T-cell (primary cell): ENCODE measurements at places on chromosomes 13 and 19.

GRCh38 chr19:2478278-2478755 is 2.4 kb downstream of the GADD45B start:
- peak; percentile 66 for DNase-seq

GRCh38 chr13:93655154-93655553 is 428.5 kb downstream of the GPC6 start:
- DNase-seq = no peak

- no peak for DNase-seq
Observed at GRCh38 chr19:16384688-16385087, 60.1 kb downstream of the KLF2 start.

DNA sequence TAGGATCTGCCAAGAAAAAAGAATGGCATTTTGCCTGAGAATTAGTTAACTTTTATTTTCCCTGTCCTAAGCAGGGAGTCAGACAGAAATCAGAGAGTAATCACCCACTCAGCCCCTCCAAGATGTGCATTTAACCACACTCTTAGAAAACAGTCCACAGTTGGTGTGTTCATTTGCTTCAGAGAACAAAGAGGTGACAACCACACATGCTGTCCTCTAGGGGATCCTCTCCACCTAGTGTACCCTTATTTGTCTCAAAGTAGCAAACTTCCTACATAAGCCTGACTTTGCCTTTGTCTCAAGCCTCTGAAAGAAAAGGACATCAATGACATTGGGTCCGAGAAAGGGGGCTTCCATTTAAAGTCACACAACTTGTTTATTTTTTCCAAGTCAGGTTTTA is 107.0 kb upstream of the RFC3 start:
- no peak for DNase-seq

- no peak for DNase-seq
Observed at GRCh38 chr13:42788601-42789000, 7.2 kb downstream of the FAM216B start.

GRCh38 chr19:11179716-11180297 is 17.5 kb downstream of the KANK2 start:
- DNase-seq = no peak

GRCh38 chr19:46901701-46902401 is 41.1 kb downstream of the ARHGAP35 start:
- DNase-seq = no peak

GRCh38 chr13:85650613-85651012 is 148.6 kb downstream of the SLITRK6 start:
- no peak for DNase-seq

DNA sequence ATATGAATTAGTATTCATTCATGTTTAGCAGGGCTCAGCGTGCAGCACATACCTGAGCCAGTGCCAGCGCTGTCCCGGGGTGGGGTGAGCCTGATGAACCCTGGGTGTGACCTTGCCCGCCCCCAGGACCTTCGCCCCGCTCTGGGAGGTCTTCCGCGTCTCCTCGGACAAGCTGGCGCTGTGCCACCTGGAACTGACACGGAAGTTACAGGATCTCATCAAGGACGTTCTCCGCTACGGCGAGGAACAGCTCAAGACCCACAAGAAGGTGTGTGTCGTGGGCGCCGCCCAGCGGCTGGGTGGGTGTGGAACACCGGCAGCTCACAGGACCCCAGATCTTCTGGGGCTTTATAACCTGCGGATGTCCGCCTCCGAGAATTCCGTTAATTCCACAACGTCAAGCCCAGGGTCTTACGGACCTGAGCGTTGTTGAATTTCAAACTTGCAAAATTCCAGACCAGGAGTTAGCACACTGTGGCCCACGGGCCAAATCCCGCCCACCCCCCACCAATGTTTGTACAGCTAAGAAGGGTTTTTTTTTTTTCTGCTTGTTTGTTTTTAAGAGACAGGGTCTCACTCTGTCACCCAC is 15.4 kb downstream of the FCHO1 start:
- DNase-seq = no peak

DNA sequence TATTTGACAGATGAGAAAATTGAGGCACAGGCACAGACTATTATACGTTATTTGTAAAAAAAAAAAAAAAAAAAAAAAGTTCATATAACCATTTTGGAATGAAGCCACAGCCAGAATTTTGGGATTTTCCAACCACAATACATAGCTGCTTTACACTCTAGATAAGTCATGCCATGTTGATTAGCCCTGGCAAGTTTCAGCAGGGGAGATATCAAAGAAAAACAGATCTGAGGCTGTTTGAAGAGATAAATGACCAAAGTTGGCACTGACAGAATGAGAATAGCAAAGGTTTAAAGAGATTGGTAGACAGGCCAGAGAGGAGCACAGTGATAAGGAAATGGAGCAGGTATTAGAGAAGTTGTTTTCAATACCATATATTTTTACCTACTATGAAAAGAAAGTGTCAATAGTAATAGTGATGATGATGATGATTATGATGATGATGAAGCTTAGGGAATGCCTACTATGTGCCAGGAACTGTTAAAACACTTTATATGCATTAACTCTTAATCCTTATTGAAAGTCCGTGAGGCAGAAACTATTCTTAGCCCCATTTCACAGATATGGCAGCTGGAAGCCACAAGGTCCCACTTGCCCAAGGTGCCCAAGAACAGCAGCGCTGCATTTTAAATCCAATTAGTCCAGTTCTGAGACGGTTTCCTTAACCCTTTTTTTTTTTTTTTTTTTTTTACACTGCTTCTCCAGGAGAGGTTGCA is 105.5 kb downstream of the MBNL2 start:
- DNase-seq = no peak

DNA sequence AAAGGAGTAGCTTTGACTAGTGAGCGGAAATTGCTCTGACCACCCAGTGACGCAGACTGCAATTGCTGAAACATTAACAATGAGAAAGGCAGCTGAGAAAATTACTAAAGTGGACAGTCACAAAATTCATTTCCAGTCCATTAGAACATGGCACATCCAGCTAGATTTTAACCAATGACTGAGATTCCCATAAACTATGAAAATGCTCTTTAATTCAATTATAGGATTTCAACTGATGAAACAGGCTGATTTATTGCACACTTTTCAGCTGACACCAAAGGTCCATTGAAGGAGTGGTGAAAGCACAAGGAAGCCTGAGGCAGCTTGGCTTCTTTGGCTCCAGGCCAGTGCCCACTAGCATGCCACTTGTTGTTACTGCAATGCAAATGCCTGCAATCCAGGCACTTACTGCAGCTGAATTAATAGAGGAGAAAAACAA is 933.4 kb downstream of the SLITRK6 start:
- DNase-seq = no peak

DNA sequence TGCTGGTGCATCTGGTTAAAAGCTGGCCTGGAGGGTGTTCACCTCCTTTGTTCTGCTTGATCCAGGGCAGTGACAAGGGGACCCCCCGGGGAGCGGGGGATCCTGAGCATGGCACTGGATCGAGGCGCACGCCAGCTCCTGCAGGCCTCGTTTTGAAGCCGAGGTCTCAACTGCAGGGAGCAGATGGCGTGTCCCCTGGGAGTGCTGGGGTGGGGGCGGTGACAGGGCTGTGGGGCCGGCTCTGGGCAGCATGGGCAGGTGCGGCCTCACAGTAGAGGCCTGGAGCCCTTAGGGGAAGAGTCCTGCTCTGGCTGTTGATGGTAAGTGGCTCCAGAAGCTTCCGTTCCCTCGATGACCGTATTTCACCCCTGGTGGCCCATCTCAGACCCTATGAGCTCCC is 51.8 kb downstream of the CRTC1 start:
- DNase-seq = no peak

GRCh38 chr13:44050450-44051063 is 170.9 kb downstream of the LACC1 start:
- no peak for DNase-seq

DNA sequence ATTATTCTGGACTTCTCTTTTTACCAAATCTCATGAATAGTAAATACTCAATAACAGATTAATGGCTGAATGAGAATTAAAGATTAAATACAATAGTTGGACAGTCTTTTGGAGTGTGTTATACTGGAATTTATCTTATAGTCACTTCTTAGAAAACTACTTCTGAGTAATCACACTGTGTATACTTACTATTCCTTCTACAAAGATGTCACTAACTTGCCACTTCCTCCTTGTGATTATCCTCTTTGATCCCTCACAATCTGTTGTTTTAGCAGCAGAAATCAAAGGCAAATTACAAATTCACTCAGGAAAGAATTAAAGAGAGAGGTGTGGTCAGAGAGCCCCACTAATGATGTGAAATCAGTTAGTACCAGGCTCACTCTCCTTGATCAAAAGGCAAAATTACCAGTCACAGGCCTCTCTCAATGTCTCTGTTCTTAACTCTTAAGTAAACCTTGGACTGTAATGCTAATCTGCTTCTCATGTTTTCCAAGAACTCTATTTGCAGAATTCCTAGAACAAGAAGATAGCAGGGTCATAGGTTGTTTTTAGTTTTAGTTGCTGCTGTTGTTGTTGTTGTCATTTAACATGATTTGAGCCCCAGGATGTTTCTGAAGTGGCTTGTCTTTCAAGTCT is 37.3 kb upstream of the FNDC3A start:
- no peak for DNase-seq

DNA sequence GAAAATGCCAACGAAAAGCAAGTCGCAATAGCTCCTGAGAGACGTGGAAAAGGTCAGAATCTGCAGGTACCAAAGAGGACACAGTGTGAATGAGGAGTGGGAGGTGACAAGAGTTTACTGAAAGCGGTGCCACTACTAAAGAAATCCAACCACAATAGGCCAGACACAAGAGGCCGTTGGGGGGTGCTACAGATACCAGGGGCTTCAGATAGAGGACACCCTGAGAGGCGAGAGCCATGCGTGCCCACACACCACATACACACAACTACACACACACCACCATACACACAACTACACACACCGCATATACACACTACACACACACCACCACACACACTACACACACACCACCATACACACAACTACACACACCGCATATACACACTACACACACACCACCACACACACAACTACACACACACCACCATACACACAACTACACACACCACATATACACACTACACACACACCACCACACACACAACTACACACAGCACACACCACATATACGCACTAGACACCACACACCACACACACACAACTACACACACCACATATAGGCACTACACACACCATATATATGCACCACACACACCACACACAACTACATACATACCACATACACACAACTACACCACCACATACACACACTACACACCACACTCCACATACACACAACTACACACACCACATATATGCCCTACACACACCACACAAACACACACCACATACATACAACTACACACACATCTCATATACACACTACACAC is 28.5 kb downstream of the CRYL1 start:
- DNase-seq = no peak

DNA sequence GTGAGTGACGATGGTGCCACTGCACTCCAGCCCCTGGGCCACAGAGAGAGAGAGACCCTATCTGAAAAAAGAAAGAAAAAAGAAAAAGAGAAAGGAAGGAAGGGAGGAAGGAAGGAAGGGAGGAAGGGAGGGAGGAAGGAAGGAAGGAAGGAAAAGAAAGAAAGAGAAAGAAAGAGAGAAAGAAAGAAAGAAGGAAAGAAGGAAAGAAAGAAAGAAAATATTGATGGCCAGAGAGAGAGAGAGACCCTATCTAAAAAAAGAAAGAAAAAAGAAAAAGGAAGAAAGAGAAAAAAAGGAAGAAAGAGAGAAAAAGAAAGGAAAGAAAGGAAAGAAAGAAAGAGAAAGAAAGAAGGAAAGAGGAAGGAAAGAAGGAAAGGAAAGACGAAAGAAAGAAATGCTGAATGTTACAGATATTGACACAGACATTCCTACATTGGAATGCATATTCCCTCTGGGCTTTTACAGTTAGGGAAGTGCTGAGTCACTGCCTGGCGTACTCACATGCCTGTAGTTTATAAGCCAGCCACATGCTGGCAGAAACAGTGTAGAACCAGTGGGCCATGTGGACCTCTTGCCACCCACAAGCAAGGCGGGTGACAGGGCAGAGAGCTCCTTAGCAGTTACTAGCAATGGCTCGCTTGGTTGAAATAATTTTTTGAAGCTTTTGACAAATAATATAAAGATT is 34.6 kb upstream of the SLC46A3 start:
- DNase-seq = no peak

- no peak for DNase-seq
Observed at GRCh38 chr13:66977161-66977560, 253.0 kb downstream of the PCDH9 start.

DNA sequence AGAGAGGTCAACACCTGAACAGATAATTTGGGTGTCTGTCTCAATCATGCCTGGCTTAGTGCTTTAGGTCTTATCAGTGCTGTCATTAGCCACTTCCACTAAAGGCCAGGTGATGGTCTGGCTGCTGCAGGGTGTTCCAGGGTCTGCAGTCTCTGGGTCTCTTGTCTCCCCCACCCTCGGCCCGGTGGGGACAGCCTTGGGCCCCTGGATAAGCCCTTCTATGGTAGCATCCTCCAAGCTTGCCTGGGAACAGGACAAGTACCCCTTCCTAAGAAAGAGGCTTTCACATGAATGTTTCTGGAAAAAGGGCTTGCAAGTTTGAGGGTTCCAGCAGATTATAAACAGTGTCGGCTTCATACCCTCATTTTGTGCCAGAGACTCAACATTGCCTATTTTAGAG is 29.3 kb upstream of the ZNF536 start:
- DNase-seq = no peak

DNA sequence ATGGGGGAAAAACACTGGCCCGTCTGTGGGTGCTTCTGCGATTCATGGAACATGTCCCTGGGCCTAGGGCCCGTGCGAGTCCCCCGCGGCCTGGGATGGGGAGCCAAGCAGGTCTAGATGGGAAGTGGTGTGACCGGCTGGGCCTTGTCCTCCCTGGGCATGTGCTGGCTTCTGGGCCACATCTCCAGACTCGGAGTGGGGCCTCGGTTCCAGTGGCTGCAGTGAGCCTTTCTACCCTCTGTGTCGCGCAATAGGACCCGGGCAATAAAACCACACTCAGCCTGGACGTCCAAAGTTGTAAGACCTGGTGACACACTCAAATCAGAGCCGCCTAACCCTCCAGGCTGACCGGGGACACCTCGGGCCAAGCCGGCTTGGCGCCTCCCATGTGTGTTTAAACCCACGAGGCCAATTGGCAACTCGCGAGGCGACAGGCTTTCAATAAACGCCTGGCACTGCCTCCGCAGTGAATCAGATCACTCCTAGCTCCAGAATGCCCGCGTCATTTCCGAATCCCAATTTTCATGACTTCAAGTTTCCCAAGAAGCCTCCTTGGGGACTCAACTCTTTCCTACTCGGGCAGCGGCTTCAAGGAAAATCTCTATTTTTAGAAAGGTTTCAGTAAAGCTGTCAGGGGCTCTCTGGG is 57.3 kb downstream of the KLF2 start:
- DNase-seq = no peak

DNA sequence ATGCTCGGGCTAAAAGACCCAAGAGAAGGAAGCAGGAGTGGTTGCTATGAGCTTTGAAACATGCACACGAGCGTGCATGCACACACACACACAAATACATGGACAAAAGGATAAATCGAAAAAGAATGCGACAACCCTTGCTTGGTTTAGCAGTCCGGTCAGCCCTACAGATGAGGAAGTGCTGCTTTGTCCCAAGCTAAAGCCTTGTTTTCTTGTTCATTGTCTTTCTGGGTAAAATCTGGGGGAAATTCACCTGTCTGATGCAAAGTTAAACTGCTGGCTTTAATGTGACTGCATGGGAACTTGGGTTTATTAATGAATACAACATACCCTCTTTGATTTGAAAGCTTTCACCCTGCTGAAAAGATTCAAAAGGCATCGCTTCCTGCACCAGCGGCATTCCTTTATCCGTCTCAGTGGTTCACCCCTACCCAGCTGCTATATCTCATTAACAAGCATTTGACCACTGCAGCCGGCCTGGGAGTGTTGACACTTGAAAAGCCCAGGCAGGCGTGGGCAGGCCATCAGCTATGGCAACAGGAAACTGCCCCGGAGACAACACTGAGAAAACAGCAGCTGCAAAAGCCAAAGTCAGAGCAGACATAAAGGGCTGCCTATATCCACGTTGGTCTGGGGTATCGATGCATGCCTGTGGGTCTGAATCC is 301.7 kb downstream of the NDFIP2 start:
- DNase-seq = no peak
